ENCODE measurements at places on chromosomes 3 and 15.

- no peak for DNase-seq
Observed at GRCh38 chr3:114527036-114527644, 233.3 kb downstream of the TIGIT start.

GRCh38 chr15:70113304-70113700, 15.6 kb upstream of the TLE3 start:
- DNase-seq, result no peak

DNA sequence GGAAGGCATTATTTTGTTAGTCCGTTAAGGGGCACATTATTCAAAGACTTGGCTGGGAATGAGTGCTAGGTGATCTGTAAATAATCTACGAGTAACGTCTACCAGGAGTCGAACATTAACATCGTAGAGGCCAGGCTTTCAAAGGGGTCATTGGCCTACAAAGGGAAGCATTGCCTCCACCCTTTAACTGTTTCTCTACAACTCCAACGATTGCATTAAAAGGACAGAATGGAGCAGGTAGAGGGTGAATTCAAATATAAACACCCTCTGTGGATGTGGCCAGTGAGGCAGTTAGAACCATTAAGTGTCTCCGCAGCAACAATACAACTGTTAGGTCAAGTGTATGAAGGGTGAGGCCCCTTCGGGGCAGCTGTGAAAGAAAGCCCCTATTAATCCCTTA, 126.0 kb upstream of the LMOD3 start:
- no peak for DNase-seq

DNA sequence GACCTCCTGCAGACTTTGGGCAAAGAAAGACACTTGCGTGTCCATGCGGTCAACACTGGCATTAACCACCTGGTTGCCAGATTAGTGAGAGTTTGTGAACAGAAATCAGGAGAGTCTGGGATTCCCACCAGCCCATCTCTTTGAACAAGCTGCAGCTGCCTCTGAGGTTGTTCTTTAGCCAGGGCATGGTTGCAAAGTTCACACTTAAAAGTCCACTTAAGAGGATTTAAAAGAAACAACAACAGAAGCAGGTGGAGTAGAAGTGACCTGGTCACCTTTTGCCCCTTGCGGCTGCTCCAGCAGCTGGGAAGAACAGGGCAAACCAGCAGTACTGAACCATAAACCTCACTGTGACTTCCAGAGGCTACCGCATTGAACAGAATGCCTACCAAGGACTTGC, 97.3 kb downstream of the FOXB1 start:
- DNase-seq, result no peak

DNA sequence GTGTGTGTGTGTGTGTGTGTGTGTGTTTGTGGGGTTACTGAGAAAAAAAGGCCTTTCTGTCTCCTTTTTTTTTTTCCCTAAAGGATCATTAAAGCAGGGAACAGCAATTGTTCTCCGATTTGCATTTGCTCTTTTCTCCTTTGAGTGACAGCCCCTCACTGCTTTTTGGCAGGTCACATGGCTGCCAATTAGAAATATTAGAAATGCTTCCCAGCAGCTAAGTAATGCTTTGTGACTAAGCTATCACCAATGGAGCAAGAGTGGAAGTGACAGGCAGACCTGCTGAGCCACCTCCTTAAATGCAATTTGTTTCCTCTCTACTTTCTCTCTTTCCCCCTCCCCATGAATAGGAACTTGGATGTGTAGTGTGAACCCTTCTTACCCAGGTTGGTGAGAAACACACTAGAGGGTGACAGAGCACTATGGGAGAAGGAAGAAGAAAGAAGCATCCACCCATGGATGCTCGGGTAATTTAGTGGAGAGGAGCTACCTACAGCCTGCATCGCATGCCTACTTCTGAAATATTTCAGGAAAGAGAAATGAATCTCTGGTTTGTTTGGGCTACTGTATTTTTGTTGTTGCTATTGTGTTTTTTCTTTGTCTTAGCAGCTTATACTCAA, 165.2 kb upstream of the PDZRN3 start:
- DNase-seq, result no peak

- no peak for DNase-seq
Observed at GRCh38 chr3:195574497-195575304, 9.0 kb downstream of the APOD start.

DNA sequence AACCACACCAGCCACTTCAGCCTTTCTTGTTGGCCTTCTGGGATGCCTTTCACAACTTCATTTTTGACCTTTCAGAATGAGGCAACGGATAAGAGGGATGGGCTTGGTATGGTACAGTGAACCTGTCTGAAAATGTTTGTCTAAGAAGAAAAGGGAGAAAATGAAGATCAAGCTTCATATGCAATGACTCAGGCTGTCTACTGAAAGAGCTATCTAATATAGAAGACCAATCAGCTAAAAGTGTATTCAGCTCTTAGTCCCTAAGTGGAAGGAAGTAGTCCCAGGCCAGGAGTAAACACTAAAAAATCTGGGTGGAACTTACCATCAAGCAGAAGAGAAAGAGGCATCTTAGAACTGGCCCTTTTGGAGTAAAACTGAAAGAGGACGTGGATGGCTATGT, 12.2 kb upstream of the UPK1B start:
- DNase-seq, result no peak

DNA sequence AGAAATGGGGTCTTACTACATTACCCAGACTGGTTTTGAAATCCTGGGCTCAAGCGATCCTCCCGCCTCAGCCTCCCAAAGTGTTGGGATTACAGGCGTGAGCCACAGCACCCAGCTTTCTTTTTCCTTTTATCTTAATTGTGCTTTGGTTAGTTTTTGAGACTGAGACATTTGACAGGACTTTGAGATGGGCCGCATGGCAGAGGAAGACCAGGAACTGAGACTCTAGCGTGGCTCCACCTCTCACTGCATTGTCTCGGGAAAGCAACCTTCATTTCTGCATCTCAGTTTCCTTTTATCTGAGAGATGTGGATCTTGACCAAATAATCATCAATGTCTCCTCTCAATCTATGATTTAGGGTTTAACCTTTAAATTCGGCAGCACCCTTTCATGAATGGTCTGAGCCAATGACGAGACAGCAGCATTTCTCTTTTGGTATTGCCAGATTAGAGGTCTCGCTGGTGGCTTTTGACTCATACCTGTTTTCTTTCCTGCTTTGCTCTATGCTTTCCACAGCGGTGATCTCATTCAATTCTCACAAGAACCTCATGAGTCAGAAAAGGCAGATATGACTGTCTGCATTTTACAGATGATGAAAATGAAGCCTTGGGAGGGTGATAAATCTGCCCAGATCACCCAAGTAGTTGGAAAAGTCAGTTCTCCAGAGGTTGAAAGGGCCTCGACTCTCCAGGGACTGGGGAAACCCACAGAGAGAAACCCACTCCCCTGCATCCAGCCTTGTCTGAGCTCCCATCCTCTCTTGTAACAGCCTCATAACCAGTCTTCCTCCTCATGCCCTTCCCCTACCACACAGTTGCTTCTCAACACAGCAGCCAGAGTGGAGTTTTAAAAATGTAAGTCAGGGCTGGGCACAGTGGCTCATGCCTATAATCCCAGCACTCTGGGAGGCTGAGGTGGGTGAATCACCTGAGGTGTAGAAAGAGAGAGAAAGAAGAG, 84.8 kb upstream of the FOXB1 start:
- DNase-seq, result no peak

GRCh38 chr3:165742351-165742750, 94.9 kb downstream of the BCHE start:
- no peak for DNase-seq

DNA sequence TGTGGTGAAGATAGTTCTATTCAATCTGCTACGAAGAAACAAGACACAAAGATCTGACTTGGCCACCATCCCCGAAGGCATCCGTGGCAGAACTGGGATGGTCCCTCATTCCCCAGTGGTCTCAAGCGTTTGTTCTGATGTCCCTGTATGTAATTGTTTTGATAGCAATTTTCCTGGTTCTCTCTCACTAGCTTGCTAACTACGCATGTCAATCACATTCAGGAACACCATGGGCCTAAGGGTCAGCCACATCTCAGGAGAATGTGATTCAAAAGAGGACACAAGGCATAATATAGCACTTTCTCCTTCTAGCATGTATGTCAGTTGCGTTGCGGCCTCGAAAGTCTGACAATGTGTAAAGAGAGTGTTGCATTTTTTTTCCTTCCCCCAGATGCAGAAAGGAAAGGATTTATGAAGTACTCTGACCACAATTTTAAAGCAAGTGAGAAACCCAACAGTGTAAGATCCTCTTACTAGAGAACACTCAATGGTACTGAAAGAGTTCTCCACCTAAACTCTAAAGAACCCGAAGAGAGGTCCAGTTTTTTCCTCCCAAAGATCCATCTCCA, 32.0 kb upstream of the TCF12 start:
- DNase-seq, result no peak

- no peak for DNase-seq
Observed at GRCh38 chr3:140536926-140537726, 140.7 kb upstream of the TRIM42 start.

DNA sequence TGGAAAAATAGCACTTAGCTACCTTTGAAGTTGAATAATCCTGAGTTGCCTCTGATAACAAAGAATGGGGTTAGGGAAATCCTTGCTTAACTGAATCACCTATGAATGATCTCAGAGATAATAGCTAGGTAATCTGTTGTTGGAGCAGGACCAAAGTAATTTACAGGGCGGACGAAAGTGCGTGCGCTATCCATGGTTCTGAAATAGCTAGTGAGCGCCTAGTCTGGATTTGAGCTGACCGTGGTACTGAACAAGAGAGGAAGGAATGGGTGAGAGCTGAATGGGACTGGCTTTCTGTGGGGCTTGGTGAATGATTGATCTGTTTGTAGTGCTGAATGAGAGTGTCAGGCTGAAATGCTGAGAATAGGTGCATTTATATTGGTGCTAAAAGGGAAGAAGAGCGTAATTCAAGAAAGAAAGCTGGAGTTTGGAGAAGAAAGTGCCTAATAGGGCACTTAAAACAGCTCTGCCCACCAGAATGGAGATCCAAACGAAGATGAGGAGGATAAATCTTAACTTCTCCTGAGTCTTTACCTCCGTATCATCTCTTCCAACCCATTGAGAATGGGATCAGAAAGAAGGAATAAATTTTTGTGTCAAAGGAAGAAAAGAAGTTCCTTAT, 10.1 kb downstream of the SCN10A start:
- DNase-seq, result no peak

GRCh38 chr3:16392065-16392464, 121.4 kb downstream of the RFTN1 start:
- no peak for DNase-seq

DNA sequence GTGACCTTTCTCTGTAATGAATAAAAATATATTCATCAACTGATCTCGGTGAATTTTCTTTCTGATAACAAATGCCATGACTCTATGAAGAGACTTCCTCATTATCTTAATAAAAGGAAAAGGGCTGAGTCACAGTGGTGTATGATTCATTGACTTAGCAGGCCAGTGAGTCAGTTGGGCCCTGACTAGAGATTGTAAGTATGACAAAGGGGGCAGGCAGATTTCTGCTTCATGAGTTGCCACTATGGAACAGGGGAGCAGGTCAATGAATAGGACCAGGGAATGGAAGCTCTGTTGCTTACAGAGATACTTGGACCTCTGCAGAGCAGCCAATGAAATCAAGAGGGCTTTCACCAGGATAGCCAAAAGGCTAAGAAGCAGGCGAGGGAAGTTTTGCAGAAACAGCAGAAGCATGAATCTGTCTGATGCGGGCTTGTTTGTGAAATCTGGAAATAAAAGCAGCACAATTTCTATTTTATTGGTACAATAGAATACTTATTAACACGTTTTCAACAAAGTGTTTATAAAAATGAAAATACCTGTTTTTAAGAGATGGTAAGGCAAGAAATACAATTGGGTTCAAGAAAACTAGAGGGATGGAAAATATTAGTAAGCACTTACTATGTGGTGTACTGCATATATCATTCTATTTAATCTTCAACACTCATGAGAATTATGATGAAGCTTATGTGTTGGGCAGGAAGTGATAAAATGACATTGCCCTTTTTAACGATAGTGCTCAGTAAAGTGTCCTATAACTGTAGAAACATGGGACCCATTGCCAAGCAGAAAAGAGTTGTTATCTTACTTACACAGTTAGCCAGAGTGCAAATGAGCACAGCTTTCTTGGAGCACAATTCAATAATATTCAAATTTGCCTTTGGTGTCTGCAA, 169.8 kb upstream of the MYRIP start:
- DNase-seq, result no peak

DNA sequence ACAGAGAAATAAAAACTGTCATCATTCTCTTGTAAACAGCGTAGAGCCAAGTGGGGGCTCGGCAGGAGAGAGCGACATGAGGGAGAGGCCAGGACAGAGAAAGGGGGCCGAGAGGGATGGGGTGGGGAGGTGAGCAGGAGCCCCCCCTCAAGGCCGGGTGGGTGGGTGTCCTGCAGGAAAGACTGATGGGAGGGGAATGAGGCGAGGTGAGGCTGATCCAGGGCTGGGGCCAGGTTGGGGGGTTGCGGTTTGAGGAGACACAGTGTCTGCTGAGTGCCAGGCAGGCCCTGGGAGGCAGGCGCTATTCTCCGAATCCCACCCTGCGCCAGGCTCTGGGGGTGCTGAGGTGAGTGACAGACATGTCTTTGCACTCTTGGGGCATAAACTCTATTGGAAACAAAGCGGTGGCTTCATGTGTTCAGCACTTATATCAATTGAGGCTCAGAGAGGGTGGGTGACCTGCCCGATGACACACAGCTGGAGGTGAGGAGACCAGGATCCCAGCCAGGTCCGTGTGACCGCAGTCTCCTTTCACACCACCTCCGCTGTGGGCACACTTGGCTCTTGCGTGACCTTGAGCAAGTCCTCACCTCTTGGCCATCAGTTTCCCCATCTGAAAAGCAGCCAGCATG, 19.6 kb upstream of the CSPG4 start:
- DNase-seq, result no peak

- no peak for DNase-seq
Observed at GRCh38 chr3:58028902-58029301, 20.7 kb downstream of the FLNB start.

DNA sequence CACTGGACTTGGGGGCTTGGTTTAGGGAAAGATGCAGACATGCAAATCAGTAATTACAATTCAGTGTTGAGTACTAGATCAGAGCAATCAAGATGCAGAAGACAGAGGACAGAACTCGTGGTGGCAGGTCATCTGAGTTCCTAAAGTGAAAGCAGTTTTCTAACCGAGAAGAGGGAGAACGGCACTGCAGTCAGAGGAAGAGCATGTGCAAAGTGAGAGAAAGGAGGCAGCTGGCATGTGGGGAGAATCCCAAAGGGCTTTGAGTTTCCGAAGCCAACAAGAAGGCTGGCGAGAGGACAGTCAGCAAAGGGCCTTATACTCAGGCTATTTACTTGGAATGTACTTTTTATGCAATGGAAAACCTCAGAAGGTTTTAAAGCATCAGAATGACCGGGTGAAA, 87.0 kb downstream of the ANP32A start:
- DNase-seq, result no peak
